ENCODE measurements at places on chromosomes 12 and 14.

GRCh38 chr12:131940141-131940547, 9.6 kb upstream of the EP400 start:
- no peak for DNase-seq

DNA sequence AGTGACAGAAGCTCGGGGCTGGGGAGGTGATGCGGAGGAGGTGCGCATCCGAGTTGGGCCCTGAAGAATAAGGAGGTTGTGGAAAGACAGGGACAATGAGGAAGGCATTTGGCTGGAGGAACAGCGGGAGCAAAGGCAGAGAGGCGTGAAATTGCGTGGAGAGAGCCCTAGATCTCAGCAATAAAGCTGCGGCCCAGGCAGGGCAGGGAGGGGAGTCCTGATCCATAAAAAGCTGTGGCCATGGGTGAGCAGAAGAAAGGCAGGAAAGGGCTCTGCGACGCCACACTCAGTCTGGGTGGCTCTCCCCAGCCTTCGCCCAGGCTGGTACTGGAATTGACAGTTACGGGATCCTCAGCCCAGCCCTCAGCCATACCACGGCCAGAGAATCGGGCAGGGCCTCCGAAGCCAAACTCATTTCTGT, 2.2 kb downstream of the FIGNL2 start:
- DNase-seq: no peak

DNA sequence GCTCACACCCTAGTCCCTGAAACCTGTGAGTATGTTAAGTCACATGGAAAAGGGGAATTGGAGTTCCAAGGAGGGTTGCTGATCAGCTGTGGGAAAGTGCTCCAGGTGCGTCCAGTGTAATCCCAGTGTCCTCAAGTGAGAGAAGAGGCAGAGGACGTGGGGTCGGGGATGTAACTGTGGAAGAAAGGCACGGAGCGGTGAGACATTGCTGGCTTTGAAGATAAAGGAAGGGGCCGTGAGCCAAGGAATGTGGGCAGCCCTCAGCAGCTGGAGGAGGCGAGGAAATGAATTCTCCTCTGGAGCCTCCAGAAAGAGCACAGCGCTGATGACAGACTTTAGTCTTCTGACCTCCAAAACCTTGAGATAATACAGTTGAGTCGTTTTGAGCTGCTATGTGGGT, 191.6 kb upstream of the TMEM132C start:
- no peak for DNase-seq

- peak; percentile 27 for DNase-seq
Observed at GRCh38 chr12:6336079-6336888, 5.6 kb downstream of the TNFRSF1A start.

- DNase-seq: no peak
Observed at GRCh38 chr12:110317911-110318310, 36.9 kb downstream of the ATP2A2 start.

All from effector CD4-positive, alpha-beta T cell (primary cell).